ENCODE measurements at places on chromosomes 5 and 9.

DNA sequence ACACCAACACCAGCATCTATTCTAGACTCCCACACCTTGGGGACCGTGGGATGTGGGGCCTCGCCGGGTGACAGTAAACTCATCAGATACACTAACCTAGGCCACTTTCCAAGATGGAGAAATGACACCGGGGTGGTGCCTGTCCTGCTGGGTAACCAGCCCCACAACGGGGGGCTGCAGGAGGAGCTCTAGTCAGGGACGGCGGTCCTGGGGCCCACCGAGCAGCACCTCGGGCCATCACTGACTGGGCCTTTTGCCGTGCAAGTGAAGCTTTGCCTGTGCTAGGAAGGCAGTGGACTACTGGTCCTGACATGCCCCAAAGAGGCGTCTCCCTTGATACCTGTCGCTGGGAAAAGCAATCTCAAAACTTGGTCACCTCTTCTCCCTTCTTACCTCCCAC is 260.3 kb upstream of the IRX1 start:
- no peak for DNase-seq

- DNase-seq: no peak
Measured at GRCh38 chr5:84606784-84607183, 222.1 kb upstream of the EDIL3 start.

- no peak for DNase-seq
Measured at GRCh38 chr9:26331223-26331622, 561.4 kb downstream of the CAAP1 start.

GRCh38 chr5:16467363-16468219 is 2.0 kb upstream of the ZNF622 start:
- DNase-seq: no peak

GRCh38 chr9:93033531-93033930 is 25.0 kb upstream of the SUSD3 start:
- DNase-seq: no peak

DNA sequence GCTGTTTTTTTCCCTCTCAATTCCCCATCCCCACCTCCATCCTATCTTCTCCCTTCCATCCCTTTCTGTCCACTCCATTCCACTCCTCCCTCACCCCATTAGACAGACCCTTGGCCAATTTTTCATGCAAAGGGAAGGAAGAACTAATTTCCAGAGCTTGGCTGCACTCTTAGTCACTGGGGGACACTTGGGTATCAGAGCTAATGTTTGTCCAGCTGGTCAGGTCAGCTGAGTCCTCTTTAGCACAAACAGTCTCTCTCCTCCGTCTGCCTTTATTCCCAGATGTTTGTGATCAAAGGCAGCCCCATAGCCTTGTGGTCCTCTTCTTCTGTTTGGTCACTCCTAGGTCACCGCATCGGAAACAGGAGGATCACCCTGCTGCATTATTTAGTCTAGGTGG is 148.5 kb downstream of the NMUR2 start:
- no peak for DNase-seq

- no peak for DNase-seq
Measured at GRCh38 chr5:33828626-33829308, 63.0 kb downstream of the ADAMTS12 start.

DNA sequence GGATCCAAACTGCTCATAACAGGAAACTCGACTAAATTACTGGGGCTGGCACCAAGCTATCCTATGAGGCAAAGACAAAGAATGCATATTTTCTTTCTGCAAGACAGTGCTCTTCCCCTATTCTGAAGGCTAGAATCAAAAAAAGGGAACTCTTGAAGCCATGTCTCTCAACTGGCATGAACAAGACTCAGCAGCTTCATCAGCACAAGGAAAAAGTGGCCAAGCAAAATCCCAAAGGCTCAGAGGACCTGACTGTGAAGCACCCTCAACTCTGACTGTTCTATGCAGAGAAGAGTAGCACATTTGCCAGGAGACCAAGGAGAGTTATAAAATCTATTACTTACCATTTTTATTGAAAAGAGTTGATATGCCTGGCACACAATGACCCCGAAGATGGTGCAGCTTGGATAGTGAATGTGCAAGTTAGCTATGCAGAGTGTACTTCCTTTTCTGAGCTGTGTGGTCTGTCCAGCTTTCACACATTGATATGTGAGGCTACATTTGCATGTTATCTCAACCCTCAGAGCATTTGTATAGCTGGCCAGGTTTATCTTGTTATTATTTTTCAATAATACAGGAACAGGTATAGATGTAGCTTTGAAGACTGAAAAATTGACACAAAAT is 51.0 kb upstream of the FYB1 start:
- no peak for DNase-seq

DNA sequence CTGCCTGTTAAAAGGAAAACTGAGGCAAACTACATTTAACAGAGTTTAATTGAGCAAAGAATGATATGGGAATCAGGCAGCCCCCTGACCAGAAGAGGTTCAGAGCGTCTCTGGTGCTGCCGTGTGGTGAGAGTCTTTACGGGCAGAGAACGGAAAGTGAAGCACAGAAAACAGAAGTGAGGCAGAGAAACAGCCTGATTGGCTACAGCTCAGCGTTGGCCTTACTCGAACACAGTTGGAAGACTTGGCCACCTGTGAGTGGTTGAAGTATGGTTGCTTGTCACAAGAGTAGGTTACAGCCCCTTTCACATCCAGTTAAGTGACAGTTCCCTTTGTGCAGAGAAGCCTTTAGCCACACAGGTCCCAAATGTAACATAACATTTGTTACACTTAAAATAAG is 16.9 kb upstream of the FBP1 start:
- DNase-seq: no peak

GRCh38 chr9:79698967-79699366 is 127.2 kb downstream of the TLE4 start:
- no peak for DNase-seq
